ENCODE measurements at places on chromosomes 7 and 10.

DNA sequence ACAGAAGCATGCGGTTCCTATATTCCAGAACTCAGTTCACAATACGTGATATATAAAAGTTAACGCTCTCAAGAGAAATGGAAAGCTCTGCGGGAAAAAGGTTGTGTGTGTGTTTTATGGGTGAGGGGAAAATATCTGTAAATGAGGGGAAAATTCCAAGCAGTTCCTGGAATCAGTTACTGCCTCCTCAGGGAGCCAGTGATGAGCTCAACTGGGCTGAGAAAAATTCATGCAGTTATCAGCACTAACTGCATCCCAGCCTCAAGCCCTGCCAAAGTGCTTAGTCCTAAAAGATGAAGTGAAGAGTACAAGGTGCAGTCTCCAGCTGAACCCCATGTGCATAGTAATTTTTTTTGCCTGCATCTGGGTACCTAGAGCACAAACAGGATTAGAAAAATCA, 191.9 kb downstream of the CDK14 start:
- no peak for DNase-seq
- no peaks in the 10 kb centered on the region for H3K27me3 ChIP-seq
- H3K27ac ChIP-seq = no peak overlapping the region
- H3K36me3 ChIP-seq = no peaks in the 10 kb centered on the region
- H3K4me1 ChIP-seq = peaks cover 8% of the 10 kb centered on the region

DNA sequence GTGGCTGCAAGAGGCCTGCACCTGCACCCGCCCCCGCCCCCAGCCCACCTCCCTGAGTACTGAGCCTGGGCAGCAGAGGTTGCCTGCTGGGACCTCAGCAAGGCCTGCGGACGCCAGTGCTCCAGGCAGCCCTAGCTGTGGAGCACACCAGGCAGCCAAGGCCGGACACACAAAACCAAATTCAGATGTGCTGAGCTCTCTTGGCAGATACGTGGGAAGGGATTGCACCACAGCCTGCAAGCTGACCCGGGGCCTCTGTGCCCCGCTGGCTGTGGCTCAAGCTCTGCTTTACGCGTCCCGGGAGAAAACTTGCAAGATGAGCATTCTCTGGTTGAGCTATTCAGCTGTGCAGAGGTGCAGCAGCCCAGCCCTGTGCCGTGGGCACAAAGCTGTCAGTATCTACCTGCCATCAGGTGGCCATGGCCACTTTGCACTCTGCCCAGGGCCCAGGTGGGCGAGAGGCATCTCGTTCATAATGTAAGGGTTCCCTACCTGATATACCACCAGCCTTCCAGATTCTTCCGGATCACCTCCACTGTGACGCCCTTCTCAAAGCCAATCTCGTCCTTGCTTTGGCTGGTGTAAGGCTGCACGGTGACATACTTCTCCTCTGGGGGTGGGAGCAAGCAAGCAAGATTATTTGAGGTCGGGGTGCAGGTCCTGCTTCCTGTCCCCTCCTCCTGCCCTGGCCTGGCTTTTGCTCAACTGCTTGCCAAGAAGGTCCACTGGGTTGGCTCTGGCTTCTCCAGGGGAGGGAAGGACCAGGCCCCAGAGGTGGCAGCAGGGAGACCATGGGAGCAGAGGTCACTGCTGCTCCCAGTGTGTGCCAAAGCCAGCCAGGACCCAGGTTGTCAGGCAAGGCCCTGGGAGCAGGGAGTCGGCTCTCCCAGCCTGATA, 123.4 kb downstream of the NEURL1 start:
- H3K27ac ChIP-seq = peak overlapping the region; percentile 89
- H3K36me3 ChIP-seq = peaks cover 35% of the 10 kb centered on the region
- DNase-seq = peak; percentile 93
- H3K4me3 ChIP-seq = no peak overlapping the region

- no peaks in the 10 kb centered on the region for H3K27me3 ChIP-seq
- no peaks in the 10 kb centered on the region for H3K4me1 ChIP-seq
- DNase-seq = no peak
- no peak overlapping the region for H3K4me3 ChIP-seq
Measured at GRCh38 chr7:116150588-116150987, 59.8 kb upstream of the TES start.

GRCh38 chr10:71852355-71852937, 1.4 kb upstream of the PSAP start:
- no peaks in the 10 kb centered on the region for H3K36me3 ChIP-seq
- H3K27ac ChIP-seq = no peak overlapping the region
- DNase-seq = peak; percentile 83
- peaks cover 28% of the 10 kb centered on the region for H3K4me1 ChIP-seq
- H3K27me3 ChIP-seq = no peaks in the 10 kb centered on the region

DNA sequence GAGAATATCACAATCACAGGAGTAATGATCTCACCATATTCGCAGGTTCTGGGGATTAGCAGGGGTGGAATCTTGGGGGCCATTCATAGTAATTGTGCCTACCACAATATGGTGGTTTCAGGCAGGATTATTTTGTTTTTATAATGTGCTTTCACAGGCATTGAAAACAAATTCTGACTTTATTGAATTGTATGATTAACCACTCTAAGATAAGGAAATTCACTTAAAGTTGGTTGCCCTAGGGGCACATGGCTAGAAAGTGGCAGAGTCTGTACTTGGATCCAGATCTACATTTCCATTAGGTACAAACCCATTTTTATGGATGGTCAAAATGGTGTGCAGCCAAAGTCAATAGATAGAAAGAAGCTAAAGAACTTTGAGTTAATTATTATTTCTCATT, 1.7 kb downstream of the CROT start:
- H3K4me1 ChIP-seq = no peaks in the 10 kb centered on the region
- H3K36me3 ChIP-seq = peaks cover 15% of the 10 kb centered on the region
- no peaks in the 10 kb centered on the region for H3K27me3 ChIP-seq
- no peak overlapping the region for H3K4me3 ChIP-seq

GRCh38 chr7:83751217-83751616, 102.3 kb upstream of the SEMA3E start:
- no peak overlapping the region for H3K27ac ChIP-seq
- no peak for DNase-seq
- H3K27me3 ChIP-seq = no peaks in the 10 kb centered on the region
- H3K4me3 ChIP-seq = no peak overlapping the region
- no peaks in the 10 kb centered on the region for H3K36me3 ChIP-seq

DNA sequence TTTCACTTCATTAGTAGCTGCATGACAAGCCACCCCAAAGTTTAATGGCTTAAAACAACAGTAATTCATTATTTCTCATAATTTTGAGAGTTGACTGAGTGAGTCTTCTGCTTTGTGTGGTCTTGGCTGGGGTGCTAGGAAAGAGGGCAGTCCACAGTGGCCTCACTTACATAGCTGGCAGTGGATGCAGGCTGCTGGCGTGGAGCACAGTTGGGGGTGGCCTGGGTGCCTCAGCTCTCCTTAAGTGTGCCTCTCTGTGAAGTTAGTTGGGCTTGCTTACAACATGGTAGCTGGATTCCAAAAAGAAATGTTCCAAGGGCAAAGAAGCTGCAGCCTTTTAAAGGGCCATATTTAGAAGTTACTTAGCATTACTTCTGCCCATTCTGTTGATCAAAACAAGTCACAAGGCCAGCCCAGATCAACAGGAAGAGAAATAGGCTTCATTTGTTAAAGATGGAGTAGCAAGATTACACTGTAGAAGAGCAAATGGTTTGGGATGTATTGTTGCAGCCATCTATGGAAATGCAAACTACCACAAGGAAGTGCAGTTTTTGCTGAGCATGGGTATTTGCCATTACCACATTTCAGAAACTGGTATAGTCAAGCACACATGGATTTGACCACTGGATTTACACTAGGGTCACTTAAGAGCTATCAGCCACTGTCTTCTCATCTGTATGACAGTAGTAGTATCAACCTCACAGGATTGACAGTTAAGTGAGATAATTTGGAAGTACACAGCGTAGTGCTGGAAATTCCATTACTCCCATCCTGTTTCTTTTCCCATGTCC, 33.6 kb downstream of the ZEB1 start:
- peaks cover 9% of the 10 kb centered on the region for H3K4me1 ChIP-seq
- no peak overlapping the region for H3K27ac ChIP-seq
- DNase-seq = no peak
- H3K36me3 ChIP-seq = no peaks in the 10 kb centered on the region
- H3K27me3 ChIP-seq = no peaks in the 10 kb centered on the region

- peak; percentile 91 for DNase-seq
- no peaks in the 10 kb centered on the region for H3K36me3 ChIP-seq
- H3K27ac ChIP-seq = peak within 1 kb of the TSS; percentile 100
- peak within 1 kb of the TSS; percentile 99 for H3K4me3 ChIP-seq
- peaks cover 7% of the 10 kb centered on the region for H3K4me1 ChIP-seq
Measured at GRCh38 chr7:140176811-140177702, at the start of gene KDM7A. TSS of gene KDM7A (minus strand) at chr7:140176983. CDS start at chr7:140176937, 46 bp downstream.

DNA sequence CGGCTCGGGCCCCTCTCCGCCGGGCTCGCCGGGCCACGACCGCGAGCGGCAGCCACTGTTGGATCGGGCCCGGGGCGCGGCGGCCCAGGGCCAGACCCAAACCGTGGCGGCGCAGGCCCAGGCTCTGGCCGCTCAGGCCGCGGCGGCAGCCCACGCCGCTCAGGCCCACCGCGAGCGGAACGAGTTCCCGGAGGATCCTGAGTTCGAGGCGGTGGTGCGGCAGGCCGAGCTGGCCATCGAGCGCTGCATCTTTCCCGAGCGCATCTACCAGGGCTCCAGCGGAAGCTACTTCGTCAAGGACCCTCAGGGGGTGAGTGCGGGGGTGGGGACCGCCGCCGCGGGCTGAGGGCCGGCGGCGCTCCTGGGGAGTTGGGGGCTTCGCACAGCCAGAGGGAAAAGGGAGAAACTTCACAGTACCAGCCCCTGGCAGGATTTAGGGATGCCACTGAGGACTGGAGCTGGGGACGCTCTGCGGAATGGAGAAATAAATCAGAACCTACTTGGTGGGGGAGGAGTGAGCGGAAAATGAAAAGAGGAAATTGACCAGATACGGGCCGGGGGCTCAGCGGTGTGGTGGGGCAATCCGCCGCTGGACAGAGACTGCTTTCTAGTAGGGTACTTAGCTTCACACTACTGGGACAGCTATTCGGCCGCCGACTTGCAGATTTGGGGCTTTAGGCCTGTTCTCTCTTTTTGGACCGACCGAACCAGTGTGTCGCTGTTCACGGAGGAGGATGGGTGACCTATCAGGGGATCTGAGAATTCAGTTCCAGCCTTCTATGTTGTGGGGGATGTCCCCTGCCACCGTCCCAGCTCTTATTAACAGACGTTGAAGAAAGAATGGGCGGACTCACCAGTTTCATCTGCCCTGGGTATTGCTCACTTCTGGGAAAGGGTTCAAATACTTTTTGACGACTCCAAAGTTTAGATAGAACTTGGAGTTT, 669 bp downstream of the PI4K2A start:
- peak overlapping the region; percentile 80 for H3K27ac ChIP-seq
- peak; percentile 41 for DNase-seq
- peak overlapping the region; percentile 89 for H3K4me3 ChIP-seq
- peaks cover 12% of the 10 kb centered on the region for H3K36me3 ChIP-seq

GRCh38 chr10:74587109-74587854, 239.1 kb upstream of the KAT6B start:
- H3K4me1 ChIP-seq = no peaks in the 10 kb centered on the region
- no peaks in the 10 kb centered on the region for H3K36me3 ChIP-seq
- no peak for DNase-seq
- no peak overlapping the region for H3K27ac ChIP-seq
- no peak overlapping the region for H3K4me3 ChIP-seq

All from tibial artery (tissue), 4 donors.